ENCODE measurements at places on chromosomes 12 and 14.
A peak's percentile ranks its signal among the peaks of the same experiment; 100 is the strongest.

DNA sequence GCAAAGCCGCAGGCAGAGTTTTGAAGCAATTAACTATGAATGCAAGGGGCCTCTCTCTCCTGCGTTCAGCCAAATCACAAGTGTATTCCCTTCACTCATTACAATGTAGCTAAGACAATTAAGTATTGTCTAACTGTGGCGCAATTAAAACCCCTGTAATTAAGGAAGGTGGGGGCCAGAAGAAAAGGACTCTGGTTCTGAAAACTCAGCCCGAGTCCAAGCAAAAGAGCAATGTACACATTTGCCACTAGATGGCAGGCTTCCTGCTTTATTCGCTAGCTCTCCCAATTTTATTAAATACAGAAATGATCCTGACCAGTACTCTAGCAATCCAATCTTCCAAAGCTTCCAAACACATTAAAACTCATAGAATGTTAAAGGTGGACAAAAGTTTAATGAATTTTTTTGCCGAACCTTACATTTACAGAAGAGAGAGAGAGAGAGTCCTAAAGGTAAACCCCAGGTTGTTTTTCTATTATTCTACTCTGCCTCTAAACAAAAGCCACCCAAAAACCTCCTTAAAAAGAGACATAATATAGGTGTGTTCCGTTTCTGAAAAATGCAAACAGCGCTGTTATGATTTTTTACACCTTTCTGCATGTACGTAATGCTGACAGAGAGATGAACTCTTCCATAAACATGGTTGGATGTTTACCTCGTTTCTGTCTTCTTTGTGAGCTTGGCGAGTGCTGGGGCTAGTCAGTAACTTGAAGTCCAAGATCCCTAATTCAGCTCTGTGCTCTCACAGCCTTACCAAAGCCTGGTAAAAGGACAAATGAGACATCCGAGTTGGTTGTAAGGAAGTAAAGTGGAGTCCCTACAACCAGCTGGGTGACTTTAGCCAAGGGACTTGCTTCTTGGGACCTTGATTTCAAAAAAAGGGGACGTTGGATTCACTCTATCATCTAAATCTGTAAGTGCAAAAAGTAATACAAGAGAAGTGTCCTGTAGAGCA lies 50.9 kb upstream of the VASH1 start:
- peak; percentile 20 for DNase-seq

DNA sequence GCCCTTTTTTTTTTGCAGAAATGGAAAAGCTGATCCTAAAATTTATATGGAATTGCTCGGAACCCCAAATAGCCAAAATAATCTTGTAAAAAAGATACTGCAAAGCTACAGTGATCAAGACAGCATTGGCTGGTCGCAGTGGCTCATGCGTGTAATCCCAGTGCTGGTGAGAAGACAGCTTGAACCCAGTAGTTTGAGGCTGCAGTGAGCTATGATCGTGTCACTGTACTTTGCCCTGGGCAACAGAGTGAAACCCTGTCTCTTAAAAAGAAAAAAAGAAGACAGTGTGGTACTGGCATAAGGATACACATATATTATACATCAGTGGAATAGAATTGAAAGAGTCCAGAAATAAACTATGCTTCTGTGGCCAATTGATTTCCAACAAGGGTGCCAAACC lies 5.4 kb downstream of the ITGB7 start:
- no peak for DNase-seq

- DNase-seq: peak; percentile 35
These were observed 27.6 kb upstream of the ARHGAP5 start for GRCh38 chr14:32049361-32050088.

DNA sequence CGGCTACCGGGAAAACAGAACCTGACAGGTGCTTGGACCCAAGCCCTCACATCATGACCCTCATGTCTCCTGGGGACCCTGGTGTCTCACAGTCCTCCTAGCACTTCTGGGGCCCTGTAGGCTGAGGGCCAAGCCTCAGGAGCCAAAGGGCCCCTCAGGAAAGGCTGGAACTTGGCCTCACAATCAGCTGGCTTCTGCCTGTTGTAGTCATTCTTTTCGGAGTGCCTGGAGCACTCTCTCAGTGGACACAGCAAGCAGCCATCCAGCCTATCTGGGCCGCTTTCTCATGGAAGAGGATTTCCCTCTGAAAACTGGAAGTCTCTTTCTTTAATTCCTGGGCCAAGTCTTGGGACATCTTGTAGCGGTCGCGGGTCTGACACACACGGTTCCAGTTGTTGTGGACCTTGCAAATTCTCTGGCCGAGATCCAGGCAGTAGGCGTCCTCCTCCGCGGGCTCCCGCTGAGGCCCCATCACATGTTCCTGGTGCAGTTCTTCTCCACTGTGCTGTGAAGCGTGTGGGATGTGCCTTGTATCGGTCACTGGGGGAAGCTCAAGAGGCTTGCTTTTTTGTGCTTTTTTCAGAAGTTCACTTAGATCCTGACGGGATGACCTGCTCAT lies 169.3 kb downstream of the EMP1 start:
- no peak for DNase-seq

GRCh38 chr12:96438330-96438729 lies 38.1 kb upstream of the CDK17 start:
- DNase-seq: no peak

DNA sequence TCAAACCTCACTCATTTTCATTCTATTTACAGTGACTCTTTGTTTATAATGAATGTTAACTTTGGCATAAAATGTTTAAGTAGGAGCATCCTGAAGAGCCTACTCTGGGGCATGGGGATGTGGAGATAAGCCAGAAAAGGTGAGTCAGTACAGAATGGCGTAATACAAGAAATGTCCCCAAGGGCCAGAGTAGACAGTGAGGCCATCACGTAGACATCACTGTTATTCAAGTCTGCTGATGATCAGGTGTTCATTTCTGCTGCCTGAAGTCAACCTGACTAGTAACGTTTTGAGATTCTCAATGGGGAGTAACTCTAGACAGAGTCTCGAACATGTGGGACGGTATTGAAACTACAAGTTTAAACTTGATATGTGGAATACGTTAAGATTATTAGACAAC lies 47.6 kb upstream of the PKP2 start:
- DNase-seq: peak; percentile 72

- no peak for DNase-seq
These were observed 100.6 kb downstream of the ETV6 start for GRCh38 chr12:11749943-11750690.

DNA sequence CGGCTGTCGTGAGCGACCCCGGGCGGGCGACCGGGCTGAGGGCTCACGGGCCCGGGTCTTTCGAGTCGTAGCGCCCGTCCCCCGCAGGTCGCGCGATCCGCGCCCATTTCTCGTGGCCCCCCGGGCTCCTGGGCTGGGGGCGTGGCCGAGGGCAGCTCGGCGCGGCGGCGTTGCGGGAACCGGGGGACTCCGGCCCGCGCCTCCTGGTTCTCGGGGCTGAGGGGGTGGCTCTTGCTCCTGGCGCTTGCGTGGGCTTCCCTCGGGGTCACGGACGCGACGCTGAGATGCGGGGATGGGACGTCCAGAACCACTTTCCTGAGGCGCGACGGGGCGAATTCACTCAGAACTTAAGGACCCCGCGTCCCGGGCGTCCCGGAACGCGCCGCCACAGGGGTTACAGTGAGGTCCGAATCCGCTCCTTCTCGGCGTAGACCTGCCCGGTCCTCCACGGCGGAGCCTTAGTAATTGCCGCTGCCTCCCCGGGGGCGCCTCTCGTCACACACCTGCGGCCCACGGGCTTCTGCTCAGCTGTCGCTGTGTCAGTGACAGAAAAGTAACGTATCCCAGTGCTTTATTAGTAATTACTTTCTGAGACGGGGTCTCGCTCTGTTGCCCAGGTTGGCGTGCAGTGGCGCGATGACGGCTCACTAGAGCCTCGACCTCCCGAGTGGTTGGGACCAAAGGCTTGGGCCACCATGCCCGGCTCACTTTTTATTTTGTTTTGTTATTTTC lies 606 bp downstream of the EP400 start:
- DNase-seq: peak; percentile 12

All from mammary epithelial cell (primary cell).